SW 1271 (cell line): ENCODE measurements at places on chromosomes 12 and 14.

DNA sequence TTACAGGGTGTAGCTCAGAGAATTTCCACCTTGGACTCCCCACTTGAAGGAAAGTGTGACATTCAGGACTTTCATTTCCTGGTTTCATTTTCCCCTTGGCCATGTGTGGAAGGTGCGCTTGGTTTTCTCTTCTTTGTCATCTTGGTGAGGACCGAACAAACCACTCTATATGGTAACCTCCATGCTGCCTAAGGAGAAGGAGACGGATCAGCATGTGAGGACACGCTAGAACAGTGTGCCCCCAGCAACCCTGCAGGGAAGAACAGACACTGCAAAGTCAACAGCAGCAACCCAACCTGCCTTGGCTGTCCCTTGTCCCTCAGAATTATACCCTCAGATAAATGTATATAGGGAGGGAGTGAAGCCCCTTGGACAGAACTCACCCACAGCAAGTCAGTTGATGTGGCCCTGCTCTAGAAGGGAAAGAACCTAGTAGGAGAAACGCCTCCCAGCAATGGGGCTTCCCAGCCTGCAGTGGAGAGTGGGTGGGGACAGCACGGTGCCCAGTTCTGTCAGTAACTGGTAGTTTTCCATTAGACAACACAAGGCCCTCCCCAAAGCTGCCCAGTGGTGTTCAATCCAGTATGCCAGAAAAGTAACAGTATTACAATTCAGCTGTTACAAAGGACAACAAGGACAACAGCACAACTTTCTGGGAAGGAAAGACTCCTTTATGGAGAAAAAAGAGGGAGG, 18.9 kb upstream of the COCH start:
- no peak for DNase-seq

- DNase-seq, result no peak
Observed at GRCh38 chr14:87847216-87847755, 145.7 kb downstream of the GALC start.

DNA sequence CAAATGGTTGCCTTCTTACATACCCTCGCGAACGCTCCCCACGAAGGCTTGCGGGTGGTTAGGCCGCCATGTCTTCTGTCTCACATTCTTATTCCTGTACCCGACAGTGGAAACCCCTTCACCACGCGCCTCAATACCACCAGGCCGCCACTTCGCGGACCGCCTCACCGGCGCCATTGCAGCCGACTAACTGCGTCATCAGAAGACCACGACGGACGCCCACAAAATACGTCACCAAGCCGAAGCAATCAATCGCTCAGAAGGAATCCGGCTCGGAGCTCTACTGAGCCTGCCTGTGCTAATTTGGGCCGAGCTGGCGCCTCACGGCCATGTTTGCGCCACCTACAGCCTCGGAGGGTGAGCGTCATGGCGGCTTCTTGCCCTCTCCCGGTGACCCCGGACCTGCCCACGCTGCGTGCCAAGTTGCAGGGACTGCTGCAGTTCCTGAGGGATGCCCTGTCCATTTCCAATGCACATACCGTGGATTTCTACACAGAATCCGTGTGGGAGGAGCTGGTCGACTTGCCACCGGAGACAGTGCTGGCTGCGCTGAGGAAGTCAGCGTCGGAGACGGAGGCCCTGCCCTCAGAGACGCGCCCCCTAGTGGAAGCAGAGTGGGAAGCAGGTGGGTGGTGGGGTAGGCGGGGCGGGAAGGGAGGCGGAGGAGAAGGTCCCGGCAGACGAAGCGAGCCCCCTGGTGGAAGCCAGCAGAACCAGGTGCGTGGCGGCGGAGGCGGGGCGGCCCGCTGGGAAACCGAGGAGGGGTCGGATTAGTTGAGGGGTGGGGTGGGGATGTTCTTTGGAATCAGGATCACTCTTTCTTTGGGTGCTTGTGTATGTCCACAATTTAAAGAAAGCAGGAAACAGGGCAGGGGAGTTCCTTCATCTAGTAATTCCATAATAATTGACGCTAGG, at the start of the genes CCDC59 and METTL25:
Gene CCDC59, minus strand, starts transcription at position 188 of the 915 bp plus-strand sequence. Its CDS starts 11 bp downstream, at position 177.
Gene METTL25, plus strand, starts transcription at position 330 of the 915 bp plus-strand sequence. Its CDS starts 37 bp downstream, at position 367.
- DNase-seq, result peak; percentile 88

- DNase-seq, result no peak
Observed at GRCh38 chr14:104427131-104427851, 152.3 kb upstream of the C14orf180 start.

GRCh38 chr14:69657950-69658355, 46.6 kb downstream of the SUSD6 start:
- DNase-seq, result no peak

- DNase-seq, result peak; percentile 72
Observed at GRCh38 chr12:118307069-118307954, 65.4 kb downstream of the TAOK3 start.
